Activated naive CD4-positive, alpha-beta T cell treated with Interleukin-2 at 50 U/mL for 16 hours (primary cell): ENCODE measurements at places on chromosomes 16 and 17.
A peak's percentile ranks its signal among the peaks of the same experiment; 100 is the strongest.

GRCh38 chr17:4949321-4950074 is 1.2 kb upstream of the PFN1 start:
- DNase-seq = peak; percentile 77

DNA sequence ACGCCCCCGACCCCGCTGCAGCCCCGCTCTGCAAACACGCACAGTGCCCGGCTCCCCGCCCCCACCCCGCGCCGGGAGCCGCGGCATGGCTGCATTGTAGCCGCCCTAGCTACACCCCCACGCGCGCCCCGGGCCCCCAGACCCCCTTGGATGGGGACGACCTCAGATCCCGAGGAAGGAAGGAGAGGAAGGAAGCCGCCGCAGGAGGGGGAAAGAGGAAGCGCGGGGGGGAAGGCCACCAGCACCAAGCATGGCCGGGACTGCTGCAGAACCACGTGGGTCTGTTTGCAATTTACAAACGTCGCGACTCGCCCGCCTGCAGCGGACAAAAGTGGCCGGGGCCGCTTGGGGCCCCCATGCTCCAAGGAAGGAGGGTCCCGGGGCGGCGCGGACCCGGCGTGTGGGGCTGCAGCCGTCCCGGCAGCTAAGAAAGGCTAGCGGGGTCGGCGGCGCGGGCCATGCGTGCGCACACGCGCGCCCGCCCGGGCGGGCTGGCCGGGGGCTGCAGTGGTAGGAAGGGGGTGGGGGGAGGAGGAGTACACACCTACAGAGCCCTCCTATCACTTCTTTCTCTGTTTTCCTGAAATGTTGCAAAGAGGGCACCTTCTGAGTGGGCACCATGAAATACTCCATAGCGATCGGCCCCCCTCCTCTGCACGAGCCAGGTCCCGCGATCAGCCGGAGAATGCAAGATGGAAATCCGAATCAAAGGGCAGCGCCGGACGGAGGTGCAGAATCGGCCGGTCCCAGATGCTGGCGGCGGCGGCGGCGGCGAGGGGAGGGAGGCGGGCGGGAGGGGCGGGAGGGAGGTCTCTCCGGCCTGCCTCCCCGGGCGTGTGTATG is 488 bp downstream of the TFAP4 start:
- DNase-seq = peak; percentile 55

DNA sequence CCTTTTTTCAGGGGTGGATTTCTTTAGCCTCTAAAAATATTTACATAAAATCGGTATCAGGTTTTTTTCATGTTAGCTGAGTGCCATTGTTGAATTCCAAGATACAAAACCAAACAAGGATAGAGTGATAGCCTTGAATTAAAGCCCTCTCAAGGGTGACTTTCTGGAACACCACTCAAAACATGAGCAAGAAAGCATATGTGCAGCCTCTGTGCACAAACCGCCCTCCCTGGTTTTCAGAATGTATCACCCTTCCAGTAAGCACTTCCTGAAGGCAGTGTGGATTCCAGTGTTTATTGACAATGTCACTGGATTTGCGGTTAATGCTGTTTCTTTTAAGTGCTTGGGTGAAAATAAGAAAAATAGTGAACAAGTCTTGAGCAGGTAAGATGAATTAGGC is 597.7 kb downstream of the TMEM114 start:
- no peak for DNase-seq

DNA sequence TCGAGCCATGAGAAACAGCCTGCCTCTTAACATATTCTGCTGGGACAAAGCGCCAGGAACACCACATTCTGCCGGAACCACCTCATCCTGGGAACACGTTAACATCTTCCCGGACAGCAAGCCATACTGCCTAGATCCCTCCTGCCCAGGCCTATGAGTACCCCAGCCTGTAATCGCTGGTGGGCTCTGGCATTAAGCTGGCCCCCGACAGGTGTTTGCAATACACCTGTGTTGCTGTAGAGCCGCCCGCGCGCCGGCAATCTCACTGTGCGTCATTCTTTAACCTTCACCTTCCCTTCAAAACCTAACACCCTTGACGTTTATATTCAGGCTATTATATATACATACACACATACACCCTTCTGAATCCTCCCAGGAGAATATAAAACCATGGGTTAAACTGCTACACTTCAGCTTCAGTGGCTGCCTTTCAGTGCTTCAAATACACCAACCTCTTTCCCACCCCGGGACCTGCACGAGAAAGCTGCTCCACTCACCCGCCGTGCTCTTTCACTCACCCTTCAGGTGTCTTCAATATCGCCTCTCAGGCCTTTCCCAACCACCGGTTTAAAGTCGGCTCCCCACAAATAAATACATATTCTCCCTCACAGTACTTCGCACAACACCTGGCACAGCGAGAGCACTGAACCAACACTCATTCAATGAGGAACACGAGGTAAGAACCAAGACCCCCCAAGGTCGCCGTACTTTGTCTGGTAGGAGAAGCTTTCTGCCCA is 1.0 kb upstream of the ENDOV start:
- DNase-seq = no peak

DNA sequence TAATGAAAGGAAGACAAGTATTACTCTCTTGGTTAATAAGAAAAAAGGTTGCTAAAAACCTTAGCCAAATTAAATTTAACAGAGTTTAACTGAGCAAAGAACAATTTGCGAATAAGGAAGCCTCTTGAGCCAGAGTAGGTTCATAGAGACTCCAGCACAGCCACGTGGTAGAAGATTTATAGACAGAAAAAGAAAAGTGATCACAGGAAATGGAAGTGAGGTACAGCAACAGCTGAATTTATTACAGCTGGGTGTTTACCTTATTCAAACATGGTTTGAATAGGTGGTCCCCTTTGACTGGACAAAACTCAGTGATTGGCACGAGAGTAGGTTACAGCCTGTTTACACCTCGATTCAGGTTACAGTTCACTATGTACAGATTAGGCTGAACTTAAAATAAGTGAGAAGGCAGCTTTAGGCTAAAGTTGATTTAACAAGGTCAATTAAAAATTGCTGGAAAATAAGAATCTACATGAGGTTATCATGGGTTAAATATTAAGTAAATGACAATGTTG is 3.3 kb upstream of the CCL15 start:
- no peak for DNase-seq

- no peak for DNase-seq
These were observed 42.1 kb upstream of the ADCY7 start for GRCh38 chr16:50224286-50224685.

DNA sequence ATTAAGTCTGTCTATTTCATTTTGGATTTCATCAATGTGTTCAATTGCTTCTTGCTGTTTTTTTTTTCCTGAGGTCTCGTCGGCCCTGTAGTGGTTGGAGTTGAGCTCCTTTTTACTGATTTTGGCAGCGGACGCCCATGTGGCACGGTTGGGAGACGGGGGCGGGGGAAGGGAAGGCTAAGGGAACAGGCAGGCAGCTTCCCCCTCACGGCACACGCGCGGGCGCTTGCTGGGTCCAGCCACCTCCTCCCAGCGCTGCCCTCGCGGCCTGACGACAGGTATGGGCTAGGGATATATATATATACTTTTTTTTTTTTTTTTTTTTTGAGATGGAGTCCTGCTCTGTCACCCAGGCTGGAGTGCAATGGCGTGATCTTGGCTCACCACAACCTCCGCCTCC is 11.4 kb downstream of the HSF5 start:
- no peak for DNase-seq

GRCh38 chr17:69508814-69509213 is 94.3 kb downstream of the MAP2K6 start:
- no peak for DNase-seq

- DNase-seq = no peak
These were observed 128.4 kb downstream of the ENGASE start for GRCh38 chr17:79203016-79203415.

DNA sequence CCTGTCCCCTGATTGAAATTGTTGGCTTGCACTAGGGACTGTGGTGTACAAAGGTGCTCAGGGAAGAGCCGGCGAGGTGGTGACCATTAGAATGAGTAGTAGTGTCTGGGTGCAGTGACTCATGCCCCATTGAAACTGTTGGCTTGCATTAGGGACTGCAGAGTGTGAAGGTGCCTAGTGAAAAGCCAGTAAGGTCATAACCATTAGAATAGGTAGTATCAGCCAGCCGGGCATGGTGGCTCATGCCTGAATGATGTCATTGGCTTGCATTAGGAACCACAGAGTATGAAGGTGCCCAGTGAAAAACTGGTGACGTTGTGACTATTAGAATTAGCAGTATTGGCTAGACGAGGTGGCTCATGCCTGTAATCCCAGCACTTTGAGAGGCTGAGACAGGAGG is 78.9 kb downstream of the ABCC6 start:
- DNase-seq = no peak

DNA sequence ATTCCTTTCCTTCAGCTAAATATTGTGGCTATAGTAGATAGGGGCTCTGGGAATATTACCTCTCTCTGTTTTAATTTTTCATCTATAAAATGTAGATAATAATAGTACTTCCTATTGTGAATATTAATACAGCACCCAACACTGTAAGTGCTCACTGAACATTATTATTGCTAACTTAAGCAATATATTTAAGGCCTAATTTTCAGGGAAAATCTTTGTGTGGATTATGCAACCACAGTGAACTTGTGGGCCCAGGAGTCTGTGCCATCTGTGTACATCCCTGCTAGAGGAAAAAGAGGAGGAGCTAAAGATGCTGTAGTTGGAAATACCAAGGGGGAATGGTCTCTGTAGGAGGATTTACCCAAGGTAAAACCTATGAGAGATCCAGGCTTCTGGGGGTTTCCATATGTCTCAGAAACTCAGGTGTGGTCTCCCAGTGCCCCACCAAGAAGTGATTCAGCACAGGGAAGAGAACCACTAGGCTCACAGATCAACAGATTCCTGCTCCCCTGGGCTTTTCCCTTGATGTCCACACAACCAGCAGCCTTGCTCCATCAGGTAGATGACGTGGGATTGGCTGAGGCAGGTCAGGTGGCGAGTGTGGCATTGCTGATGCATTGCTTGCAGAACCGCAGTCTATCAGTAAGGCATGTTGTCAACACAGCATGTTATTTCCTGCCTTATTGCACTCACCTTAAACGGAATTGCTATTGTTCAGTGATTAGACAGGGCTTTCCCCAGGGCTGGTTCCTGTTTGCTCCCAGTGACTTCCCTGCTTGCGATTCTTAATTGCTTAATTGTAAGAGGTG is 1.6 kb upstream of the N4BP1 start:
- peak; percentile 77 for DNase-seq

- peak; percentile 74 for DNase-seq
These were observed 12.7 kb upstream of the CD300A start for GRCh38 chr17:74453665-74454196.

DNA sequence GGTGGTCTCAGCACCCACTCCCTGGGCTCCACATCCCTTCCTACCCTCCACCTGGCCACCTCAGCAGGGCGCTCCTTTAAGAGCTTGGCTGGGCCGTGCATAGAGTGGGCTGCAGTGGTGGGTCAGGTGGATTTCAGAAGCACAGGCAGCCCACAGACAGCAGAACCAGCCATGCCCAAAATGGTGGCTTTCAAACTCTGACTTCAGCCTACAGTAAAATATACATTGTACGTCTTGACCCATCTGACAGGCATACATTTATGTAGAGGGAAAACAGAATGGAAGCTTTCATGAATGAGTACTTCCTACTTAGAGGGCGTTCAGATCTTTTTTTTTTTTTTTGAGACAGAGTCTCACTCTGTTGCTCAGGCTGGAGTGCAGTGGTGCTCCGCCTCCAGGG is 26.0 kb upstream of the LASP1NB start:
- DNase-seq = no peak

- peak; percentile 27 for DNase-seq
These were observed 2.9 kb upstream of the CACNG3 start for GRCh38 chr16:24253192-24253591.

- no peak for DNase-seq
These were observed 265.9 kb downstream of the SOX9 start for GRCh38 chr17:72386619-72387237.

DNA sequence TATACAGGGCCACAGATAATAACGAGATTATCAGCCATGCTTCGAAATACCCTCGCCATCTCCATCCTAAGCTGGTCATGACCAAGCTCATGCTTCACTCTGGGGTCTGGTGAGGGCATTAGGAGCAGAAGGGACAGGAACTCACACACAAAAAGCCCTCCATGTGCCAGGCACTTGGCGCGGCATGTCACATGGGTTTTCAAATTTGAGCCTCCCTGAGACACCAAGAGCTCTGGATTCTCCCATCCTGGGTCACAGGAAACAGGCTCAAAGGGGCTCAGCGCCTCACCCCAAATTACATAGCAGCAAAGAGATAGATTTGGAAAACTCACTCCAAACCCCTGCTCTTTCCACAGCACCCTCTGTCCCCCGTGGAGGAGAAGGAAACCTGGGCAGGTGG is 239.5 kb downstream of the GSG1L start:
- DNase-seq = no peak

DNA sequence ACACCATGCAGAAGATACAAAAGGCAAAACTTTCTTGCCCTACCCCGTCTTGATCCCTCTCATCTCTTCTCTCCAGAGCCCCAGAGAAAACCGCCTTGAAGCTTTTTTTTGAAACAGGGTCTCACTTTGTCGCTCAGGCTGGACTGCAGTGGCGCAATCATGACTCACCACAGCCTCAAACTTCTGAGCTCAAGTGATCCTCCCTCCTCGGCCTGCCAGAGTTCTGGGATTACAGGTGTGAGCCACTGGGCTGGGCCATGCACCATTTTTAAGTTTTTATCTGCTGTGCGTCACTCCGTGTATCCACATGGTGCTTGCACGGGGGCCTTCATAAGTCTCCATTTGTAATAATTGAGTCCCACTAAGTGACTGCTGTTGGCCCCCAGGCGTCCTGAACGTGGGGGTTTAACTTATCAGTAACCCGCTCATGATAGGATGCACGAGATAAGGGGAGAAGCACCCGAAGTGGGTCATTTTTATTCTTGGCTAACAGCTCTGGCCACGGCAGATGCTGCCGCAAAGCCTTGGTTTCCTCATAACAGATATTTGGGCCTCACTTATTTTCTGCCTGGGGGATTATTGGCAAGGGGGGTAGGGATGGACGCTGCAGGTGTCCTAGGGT is 8.6 kb downstream of the DNAH17 start:
- DNase-seq = no peak

GRCh38 chr17:33674685-33675084 is 381.6 kb upstream of the ASIC2 start:
- DNase-seq = peak; percentile 34

- DNase-seq = no peak
These were observed 85.8 kb downstream of the IRX5 start for GRCh38 chr16:55016515-55016914.

DNA sequence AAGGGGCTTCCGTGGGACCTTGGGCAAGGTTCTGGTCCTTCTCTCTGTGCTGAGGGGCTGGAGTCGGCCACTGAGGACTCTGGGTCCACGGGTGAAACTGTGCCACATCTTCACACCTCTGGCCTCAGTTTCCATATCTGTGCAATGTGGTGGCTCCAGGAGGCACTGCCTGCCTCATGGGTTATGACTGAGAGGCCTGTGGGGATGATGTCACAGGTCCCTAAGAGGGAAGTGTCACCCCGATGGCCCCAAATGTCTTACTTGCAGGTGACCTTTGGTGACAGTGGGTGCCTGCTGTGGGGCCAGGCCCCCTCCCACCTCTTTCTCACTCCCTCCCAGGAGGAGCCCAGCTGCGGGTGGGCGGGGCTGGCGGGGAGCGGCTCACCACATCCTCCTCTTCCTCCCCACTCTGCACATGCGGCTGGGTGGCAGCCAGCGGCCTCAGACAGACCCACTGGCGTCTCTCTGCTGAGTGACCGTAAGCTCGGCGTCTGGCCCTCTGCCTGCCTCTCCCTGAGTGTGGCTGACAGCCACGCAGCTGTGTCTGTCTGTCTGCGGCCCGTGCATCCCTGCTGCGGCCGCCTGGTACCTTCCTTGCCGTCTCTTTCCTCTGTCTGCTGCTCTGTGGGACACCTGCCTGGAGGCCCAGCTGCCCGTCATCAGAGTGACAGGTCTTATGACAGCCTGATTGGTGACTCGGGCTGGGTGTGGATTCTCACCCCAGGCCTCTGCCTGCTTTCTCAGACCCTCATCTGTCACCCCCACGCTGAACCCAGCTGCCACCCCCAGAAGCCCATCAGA is at the start of gene IL21R:
Gene IL21R, plus strand, starts transcription at position 407 of the 801 bp plus-strand sequence. CDS start 27,898 bp downstream, outside the sequence.
- DNase-seq = peak; percentile 83
